ENCODE measurements at places on chromosomes 12 and 14.

- no peak for DNase-seq
Observed at GRCh38 chr12:112207397-112207924, 82.1 kb downstream of the TRAFD1 start.

- no peak for DNase-seq
Observed at GRCh38 chr14:76256545-76256944, 104.8 kb downstream of the GPATCH2L start.

GRCh38 chr12:108538146-108538545, 22.8 kb downstream of the SART3 start:
- no peak for DNase-seq

- DNase-seq: no peak
Observed at GRCh38 chr14:99177886-99178835, 93.8 kb downstream of the BCL11B start.

DNA sequence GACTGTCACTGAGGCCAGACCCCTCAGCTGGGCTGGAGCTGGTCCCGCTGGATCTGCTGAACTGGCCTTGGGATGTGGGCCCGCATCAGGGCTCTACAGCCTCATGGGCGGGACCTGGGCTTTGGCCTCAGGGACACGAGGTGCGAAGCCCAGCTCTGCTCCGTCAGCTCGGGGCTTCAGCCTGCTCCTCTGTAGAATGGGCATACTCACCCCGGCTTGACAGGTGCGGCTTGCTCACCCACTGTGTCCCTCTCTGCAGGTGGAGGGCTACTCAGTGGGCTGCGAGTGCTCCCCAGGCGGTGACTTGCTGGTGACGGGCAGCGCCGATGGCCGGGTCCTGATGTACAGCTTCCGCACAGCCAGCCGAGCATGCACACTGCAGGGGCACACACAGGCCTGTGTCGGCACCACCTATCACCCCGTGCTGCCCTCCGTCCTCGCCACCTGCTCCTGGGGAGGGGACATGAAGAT, 57.6 kb downstream of the BEGAIN start:
- no peak for DNase-seq

All from activated T-cell treated with anti-CD3 and anti-CD28 coated beads for 4 hours (primary cell).